ENCODE measurements at places on chromosomes 16 and 17.
A peak's percentile ranks its signal among the peaks of the same experiment; 100 is the strongest.

DNA sequence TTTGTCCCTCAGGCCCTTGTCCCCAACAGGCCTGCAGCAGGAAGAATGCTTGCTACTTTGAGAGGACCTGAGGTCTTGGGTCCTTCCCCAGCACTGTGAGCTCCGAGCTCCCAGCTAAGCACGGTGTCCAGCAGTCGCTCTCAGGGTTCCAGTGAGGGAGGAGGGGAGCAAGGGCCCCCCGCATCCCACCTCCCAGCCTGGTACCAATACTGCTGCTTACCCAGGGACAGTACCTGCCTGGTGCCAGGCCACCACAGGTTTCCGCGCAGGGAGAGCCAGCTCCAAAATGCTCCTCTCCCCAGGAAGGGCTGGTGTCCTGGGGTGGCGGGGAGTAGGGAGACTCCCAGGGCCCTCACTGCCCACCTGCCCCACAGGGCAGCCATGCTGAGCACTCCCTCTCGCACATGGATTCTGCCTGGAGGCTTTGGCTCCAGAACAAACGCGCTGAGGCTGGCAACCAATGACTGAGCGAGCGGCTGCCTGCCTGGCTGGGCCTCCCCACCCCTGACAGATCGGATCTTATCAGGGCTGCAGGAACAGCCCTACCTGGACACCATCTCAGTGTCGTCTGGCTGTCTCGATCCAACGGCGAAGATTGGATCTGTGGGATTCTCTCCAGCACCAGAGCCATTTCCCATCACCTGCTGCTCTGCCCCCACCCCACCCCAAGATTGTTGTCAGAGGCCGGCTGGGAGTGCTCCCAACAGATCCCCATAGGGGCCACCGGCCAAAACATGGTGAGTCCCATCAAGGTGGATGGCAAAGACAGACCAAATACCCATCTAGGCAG lies 2.4 kb downstream of the DOK4 start:
- no peak for DNase-seq

GRCh38 chr17:73043686-73044581 lies 48.6 kb downstream of the SLC39A11 start:
- no peak for DNase-seq

DNA sequence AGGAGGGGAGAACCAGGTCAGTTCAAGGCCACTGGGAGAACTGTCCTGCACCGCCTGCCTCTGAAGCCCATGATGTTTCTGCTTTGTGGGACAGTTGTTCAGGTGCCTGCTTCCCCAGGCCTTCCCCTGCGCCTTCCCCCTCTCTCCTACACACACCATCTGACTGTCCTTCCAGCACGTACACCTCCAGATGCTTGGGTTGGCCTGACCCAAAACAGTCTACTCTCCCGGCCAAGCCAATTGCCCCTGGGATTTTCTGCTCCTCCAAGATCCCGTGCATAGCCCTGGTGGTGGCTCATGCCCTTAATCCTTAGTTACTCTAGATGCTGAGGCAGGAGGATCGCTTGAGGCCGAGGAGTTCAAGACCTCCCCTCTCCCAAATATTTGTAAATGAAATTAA lies 684 bp upstream of the RSAD1 start:
- no peak for DNase-seq

- no peak for DNase-seq
These were observed 22.0 kb downstream of the UBN1 start for GRCh38 chr16:4869147-4869805.

DNA sequence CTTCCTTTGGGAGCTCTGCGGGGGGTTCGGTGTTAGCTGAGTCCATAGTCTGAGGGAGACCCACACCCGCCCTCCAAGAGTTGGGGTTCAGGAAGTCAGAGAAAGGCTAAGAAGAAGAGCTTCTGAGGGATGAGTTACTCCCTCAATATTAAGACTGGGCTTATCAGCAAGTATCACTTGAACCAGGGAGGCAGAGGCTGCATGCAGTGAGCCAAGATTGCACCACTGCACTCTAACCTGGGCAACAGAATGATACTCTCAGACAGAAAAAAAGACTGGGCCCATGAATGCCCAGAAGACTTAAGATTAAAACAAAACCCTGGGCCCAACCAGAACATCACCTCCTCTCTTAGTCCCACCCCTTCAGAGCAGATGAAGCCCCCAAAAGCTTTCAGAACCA lies 6.0 kb downstream of the NKIRAS2 start:
- no peak for DNase-seq

DNA sequence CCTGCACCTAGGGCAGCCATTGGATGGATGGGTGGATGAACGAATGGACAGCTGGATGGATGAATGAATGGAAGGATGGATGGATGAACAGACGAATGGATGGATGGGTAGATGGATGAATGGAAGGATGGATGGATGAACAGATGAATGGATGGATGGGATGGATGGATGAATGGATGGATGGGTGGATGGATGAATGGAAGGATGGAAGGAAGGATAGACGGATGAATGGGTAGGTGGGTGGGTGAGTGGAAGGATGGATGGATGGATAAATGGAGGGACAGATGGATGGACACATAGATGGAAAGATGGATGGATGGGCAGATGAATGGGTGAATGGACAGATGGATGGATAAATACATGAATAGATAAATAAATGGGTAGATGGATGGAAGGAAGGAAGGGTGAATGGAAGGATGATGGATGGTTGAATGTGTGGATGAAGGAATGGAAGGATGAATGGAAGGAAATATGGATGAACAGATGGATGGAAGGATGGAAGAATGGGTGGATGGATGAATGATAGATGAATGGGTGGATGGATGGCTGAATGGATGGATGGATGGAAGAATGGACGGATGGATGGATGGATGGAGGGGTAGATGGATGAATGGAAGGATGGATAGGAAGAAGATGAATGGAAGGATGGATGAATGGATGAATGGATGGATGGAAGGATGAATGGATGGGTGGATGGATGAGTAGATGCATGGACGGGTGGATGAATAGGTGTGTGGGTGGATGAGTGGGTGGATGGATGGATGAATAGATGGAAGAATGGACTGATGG lies 15.4 kb downstream of the SRL start:
- no peak for DNase-seq

- DNase-seq = no peak
These were observed 17.4 kb downstream of the ZNF276 start for GRCh38 chr16:89738538-89739317.

GRCh38 chr16:27365142-27366089 lies 36.6 kb upstream of the IL21R start:
- DNase-seq = no peak

GRCh38 chr17:7213895-7214299 lies 5.7 kb downstream of the DLG4 start:
- DNase-seq = no peak

DNA sequence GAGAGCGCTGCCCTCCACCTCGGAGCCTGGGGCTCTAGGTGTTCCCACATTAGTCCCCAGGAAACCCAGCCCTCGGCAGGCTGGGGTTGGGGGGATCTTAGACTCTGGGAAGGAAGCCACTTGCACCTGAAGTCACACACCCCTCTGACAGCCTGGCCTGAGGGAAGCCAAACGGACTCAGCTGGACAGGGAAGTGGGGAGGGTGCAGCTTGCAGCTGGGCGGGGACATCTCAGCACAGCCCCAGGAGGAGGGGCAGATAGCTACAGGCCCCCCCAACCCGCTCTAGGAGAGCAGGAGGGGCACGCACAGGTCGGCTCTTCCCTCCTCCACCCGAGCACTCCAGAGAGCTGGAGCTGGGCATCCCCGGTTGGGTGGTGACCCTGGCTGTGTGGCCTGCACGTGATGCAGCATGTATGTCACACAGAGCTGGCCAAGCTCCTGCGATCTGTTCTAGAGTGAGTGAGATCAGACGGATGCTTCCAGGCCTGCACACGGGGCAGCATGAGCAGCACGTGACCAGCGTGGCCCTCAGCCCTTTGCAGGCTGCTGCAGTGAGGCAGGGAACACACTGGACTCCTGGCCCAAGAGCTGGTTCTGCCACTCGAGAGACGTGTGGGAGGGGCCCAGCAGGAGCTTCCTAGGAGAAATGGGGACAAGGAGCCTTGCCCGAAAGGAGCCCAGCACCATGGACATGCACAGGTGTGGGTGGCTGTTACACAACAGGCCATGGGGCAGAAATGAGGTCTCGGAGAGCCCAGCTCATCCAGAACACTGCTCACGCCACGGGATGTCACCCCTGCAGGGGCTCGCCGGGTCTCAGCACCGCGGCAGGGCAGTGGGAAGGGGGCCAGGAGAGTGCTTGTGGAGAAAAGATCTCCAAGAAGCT lies 15.4 kb downstream of the KIFC3 start:
- DNase-seq = no peak

- DNase-seq = no peak
These were observed 24.9 kb downstream of the KCNJ16 start for GRCh38 chr17:70099884-70100283.

DNA sequence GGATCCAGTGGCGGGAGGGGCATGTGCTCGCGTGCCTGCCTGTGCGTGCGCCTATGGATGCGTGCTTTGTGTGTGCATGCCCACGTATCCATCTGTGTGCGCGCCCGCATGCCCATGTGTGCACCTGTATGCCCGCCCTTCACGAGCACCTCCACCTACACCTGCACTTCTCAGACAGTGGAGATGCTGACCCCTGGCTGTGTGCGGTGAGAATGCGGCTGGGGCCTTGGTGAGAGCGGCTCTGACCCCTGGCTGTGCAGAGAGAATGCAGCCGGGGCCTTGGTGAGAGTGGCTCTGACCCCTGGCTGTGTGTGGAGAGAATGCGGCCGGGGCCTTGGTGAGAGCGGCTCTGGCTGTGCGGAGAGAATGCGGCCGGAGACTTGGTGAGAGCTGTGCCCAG lies 33.9 kb downstream of the AXIN1 start:
- no peak for DNase-seq

GRCh38 chr16:87060034-87060986 lies 256.9 kb downstream of the C16orf95 start:
- DNase-seq = no peak

DNA sequence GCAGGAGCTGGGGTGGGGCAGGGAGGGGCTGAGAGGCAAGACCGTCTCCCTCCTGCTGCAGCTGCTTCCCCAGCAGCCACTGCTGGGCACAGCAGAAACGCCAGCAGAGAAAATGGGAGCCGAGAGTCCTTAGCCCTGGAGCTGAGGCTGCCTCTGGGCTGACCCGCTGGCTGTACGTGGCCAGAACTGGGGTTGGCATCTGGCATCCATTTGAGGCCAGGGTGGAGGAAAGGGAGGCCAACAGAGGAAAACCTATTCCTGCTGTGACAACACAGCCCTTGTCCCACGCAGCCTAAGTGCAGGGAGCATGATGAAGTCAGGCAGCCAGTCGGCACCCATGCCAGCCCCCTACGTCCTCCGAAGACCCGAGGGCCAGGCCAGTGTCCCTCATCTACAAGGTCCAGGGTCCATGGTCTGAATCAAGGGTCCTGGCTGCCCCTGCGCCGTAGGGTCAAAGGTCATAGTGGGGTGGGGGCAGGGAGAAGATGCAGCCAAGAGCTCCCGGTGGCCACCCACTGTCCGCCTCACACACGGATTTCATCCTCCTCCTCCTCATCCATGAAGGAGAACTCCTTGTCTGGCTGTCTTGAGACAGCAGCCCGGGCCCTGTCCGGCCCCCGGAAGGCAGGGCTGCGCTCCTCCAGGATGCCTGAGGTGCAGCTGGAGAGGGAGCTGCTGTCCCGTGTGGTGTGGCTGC lies 23.4 kb upstream of the CPSF4L start:
- no peak for DNase-seq

- DNase-seq = no peak
These were observed 1.3 kb downstream of the HGS start for GRCh38 chr17:81685108-81685507.

- peak; percentile 15 for DNase-seq
These were observed 22.6 kb downstream of the LRRC36 start for GRCh38 chr16:67349172-67349571.

DNA sequence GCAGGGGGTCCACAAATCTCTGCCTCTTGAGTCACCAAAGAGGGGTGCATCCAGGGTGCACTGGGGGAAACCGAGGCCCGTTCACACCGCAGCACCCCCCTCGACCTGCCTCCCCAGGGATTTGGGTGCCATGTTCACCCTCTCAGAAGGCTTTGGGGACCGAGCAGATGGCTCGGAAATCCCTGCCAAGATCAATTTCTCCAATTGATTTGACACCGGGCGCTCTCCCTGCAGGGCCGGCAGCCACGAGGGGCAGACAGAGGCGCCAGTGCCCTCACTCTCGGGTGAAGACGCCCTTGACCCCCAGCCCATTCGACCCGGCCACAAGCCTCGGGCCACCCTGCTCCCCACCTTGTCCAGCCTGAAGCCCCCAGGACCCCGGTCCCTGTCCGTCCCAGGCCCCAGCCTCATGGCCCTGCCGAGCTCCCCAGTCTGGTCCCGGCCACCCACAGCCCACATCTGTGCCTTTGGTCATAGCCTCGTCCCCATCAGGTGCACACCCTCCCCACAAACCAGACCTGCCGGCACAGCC lies 9.3 kb downstream of the SSTR5 start:
- no peak for DNase-seq

GRCh38 chr16:67803894-67804293 lies 2.5 kb downstream of the RANBP10 start:
- no peak for DNase-seq

DNA sequence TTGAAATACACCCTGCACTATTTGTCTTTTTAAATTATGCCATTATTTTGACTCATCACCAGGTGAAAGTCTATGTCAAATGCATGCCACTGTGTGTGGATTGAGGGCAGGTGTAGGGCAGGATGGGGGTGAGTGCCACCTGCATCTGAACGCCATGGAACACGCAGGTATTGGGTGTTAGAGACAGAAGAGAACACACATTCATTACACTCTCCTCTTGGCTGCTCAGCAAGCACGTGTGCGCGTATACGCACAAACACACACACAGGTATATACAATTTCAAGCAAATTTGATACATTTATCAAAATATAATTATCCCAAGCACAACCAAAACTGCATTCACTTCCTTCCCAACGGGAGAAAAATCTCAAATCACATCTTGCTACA lies 268.9 kb downstream of the NTN1 start:
- no peak for DNase-seq

- no peak for DNase-seq
These were observed 2.5 kb downstream of the C1QTNF8 start for GRCh38 chr16:1093284-1094123.

GRCh38 chr17:7684851-7685532 lies 2.3 kb downstream of the TP53 start:
- no peak for DNase-seq

Data from stimulated activated naive CD4-positive, alpha-beta T cell (primary cell).